ENCODE measurements at places on chromosomes 16 and 17.

DNA sequence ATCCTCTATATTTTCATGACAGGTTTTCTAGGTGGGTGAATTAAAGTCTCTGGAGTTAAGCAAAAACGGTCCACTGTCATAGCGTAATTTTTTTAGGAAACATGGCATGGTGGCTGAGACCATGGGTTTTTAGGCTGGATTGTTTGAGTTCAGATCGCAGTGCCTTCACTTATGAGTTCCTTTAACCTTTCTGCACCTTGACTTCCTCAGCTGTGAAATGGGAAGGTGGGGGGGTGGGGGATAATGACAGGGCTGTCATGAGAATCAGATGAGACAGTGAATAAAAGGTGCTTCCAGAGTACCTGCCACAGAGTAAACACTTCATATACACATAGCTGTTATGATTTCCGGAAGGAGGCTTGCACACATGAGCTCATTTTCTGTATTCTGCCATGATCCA, 11.8 kb downstream of the PRCD start:
- DNase-seq = no peak

- no peak for DNase-seq
These were observed 150.3 kb downstream of the AATF start for GRCh38 chr17:37098910-37099664.

DNA sequence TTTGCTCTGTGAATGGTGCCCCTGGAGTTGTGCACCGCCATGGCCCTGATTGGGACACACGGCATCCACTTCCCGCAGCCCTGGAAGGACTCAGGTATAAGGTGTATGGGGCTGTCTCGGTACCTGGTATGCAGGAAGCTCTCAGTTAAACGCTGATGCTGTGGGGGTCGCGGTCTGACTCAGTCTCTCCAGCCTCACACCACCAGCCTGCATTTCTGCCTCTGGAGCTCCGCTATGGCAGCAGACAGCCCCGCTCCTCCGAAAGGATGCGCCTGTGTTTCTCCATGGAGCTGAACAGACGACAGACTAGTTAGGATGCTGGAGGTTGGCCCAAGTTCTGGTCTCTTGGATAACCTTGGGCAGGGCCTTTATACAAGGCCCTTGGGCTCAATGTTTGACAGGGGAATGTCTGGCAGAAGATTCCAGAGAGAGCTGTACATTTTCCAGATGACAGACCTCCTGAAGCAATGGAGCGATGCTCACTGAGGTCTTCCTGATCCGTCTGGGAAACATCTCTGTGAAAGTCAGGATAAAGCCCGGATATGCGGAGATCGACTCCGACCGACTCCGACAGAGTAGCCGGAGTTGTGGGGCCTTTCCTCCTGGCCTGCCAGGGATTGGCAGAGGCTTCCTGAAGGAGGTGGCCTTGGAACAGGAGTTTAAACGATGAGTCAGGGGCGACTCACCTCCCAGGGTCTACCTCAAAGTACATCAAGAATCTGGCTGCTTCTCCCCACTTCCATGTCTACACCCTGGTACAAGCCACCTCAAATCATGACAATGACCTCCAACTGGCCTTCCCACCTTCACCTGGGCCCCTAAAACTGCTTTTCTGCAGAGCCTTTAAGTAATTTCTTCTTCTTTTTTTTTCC, 21.9 kb upstream of the BCAR1 start:
- DNase-seq = no peak

GRCh38 chr16:78499399-78499798, 399.9 kb downstream of the WWOX start:
- DNase-seq = peak; percentile 28

GRCh38 chr16:78092758-78093157, 6.7 kb upstream of the WWOX start:
- no peak for DNase-seq

DNA sequence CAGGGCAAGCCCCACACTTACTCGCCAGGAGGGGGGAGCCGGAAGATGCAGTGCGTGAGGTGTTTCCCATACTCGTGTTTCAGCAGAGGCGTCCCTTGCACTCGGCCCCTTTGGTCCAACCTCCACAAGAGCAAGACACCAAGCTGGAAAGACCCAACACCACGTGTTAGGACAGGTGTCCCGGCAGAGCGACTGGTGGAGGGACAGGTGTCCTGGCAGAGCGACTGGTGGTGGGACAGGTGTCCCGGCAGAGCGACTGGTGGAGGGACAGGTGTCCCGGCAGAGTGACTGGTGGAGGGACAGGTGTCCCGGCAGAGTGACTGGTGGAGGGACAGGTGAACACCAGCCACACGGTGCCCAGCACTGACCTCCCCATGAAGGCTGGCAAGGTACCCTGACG, 19.4 kb downstream of the IFT140 start:
- no peak for DNase-seq

GRCh38 chr17:77666462-77666861, 292.0 kb upstream of the TNRC6C start:
- DNase-seq = no peak

DNA sequence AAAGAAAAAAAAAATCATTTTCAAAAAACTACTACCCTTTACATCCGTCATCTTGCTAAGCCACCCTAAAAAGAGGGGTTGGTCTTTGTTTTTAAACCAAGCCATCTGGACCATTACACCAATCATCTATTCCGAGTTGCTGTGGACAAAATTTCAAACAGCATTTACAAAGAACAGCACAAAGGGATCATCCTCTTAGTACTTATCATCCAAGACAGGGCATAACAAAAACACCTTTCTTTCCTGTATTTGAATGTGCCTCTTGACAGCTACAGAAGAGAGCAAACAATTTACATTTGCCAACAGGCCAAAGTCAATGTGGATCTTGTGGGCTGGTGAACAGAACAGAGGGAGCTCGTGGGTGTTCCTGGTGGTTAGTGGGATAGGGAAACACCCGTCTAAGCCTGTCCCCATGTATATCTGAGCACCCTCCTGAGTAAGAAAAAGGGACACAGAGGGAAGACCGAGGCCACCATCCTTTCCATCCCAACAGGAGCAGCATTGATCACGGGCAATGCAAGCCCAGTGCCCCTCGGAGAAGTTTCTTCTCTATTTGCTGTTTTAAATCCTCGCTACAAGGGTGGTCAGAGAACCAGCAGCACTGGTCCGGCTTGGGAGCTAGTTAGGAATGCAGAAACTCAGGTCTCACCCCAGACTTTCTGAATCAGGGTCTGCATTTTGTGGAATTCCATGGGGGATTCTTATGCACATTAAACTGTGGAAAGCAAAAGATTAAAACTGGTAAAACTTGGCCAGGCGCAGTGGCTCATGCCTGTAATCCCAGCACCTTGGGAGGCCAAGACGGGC, 1.9 kb downstream of the SLC39A11 start:
- no peak for DNase-seq

DNA sequence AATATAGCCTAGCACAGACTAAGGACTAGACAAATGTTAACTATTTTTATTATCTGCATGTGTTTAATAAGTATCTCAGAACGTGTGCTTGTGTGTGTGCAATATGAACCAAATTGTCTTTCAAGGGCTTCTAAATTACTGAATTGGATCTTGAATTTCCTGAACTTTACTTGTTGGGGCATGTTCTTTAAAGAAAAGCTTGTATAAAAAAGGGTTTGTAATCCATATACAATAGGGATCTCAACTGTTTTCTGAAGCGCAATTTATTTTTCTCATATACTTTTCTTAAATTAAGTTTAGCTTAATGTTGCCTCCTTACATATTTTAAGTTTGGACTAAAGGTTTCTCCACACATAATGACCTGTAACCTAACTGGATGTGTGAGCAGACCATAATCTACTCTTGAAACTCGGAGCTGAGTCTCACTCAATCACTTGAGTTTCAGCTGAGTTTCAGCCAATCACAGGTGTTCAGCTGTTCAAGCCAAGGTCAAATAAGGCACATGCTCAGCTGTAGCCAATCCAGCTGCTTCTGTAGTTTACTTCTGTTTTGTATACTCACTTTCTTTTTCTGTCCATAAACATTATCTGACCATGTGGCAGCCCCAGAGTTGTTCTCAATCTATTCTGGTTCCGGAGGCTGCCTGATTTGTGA, 72.3 kb downstream of the CDK5R1 start:
- DNase-seq = no peak

DNA sequence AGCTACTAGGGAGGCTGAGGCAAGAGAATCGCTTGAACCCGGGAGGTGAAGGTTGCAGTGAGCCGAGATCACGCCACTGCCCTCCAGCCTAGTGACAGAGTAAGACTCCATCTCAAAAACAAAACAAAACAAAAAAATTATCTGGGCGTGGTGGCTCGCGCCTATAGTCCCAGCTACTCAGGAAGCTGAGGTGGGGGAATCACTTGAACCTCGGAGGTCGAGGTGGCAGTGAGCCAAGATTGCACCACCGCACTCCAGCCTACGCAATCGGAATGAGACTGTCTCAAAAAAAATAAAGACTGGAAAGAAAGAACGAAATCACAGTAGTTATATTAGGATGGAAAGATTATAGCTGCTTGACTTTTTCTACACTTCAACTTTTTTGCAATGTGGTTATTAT, 18.9 kb downstream of the COG1 start:
- no peak for DNase-seq

DNA sequence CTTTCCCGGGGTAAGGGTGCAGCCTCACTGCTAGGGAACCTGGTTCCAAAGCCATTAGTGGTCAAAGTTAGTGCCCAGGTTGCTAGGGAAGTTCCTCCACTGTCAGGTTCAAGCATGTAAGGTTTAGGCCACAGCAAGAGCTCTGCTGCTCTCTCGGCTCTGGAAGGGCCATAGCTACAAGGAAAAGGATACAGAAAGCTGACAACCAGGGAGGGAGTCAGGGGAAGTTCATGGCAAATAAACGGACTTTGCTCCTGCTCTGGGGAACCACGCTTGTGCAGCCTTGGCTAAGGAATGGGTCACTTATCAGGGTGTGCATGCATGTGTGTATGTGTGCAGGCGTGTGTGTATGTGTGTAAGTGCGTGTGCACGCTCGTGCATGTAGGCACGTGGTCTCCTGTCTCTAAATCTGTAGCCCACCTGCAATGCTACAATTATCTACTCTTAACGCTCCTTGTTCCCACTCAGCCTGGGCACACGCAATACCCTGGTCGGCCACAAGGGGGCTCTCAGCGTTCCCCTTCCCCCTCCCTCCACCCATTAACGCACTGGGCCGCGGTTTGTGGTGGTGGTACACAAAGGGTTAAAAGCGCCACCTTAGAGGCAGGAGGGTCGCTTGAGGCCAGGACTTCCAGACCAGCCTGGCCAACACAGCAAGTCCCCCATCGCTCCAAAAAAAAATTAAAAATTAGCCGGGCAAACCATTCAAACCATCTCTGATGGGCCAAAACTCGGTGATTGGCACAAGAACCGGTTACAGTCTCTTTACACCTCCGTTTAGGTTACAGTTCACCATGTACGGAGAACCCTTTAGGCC, 48.4 kb upstream of the KDM8 start:
- peak; percentile 83 for DNase-seq

- DNase-seq = no peak
These were observed 247.9 kb upstream of the AXIN2 start for GRCh38 chr17:65809366-65809765.

DNA sequence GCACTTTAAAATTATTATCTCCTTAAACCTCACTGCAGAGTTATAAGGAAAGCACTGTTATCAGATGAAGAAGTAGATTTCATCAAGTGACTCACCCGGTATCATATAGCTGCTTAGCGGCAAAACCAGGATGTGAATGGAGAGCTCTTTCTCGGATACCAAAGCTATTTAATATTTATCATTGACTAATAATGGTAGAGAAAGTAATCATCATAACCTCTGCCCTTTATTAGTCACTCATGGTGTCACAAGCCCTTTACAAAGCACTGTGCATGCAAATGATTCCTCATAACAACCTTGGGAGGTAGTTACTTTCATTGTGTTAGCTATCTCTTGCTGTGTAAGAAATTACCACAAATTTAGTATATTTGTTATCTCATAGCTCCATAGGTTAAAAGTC, 592.9 kb downstream of the MAF start:
- no peak for DNase-seq

- peak; percentile 46 for DNase-seq
These were observed 190.9 kb upstream of the GSE1 start for GRCh38 chr16:85422196-85422631.

- no peak for DNase-seq
These were observed 60.2 kb upstream of the ARHGAP44 start for GRCh38 chr17:12729086-12729485.

DNA sequence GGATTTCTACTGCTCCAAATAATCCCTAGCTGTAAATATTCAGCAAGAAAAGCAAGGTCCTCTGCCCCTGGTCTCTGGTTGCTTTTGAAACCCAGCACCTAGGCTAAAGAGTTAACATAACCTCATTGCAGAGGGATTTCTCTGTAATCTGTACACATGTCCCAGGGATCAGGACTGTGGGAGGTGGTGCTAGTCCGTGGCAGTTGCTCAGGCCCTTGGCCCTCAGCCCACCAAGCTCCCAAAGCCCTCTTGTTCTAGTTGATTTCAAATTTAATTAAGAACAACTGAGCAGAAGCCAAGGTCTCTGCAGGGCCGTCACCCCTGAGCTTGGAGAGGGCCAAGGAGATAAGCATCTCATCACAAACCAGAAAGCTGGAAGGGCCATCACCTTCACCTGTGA, 181.1 kb downstream of the SOX9 start:
- DNase-seq = peak; percentile 44

DNA sequence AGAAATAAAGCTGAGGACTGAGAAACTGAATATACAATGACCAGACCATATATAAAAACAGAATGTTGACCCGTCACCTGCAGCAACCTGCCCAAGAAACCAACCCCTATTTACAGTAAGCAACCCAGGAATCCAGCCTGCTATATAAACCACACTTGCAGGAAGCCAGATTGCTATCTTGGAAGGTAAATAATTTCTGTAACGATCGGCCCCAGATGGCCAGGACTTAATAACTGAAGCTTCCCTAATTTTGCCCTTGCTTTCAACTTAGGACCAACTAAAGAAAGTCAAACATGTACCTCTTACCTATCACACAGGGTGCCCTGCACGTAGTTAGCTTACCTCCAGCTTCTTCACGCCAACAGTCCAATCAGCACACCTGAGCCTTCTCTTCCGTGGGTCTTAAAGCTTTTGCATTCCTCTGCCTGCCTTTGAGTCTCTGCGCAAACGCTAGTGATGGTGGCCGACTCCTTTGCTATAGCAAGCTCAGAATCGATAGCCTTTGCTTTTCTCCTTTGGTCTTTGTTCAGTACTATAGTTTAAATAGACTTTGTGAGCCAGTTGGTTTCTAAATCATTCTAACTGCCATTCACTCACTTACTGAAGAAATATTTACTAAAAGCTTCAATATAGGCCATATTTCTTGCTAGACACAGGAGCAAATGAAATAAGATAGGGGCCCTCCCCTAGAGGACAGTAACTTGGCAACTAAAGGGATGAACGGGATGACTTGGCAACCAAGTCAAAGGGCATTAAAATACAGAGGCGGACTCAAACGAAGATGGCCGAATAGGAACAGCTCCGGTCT, 31.3 kb downstream of the MPHOSPH6 start:
- no peak for DNase-seq

All from testis (tissue), 5 donors.